Panc1 (cell line): ENCODE measurements at places on chromosomes 7 and 10.
A peak's percentile ranks its signal among the peaks of the same experiment; 100 is the strongest.

DNA sequence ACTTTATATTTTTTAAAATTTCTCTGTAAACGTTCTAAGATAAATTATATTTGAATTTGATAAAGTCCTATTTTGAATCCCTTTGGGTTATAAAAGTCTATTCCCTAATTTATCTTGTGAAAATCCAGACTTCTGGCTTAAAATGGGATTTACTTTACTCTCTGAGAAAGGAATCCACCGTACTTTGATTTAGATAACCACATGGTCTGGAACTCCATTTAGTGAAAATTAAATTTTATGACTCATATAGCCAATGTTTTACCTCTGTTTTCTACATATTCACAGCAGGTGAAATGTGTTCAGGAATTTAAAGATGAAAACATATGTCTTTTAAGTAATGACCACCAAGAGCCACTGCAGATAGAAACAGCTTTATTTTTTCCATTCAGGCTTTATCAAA lies 141.8 kb upstream of the FGFR2 start:
- no peak for DNase-seq

DNA sequence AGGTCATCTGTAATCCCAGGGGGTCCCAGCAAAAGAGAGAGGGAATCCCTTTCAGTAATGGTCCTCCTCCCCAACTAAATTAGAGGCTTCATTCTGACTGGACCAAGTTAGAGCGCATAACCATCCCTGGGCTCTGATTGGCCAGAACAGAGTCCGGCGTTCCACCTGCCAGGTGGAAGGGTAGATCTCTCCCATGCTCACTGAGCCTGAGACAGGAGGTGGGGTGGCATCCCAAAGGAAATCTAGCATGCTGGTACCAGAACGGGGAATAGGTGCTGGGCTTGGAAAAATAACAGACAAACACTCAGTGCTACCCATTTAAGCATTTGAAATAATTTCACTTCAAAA lies 21.0 kb upstream of the TSPAN33 start:
- no peak for DNase-seq

DNA sequence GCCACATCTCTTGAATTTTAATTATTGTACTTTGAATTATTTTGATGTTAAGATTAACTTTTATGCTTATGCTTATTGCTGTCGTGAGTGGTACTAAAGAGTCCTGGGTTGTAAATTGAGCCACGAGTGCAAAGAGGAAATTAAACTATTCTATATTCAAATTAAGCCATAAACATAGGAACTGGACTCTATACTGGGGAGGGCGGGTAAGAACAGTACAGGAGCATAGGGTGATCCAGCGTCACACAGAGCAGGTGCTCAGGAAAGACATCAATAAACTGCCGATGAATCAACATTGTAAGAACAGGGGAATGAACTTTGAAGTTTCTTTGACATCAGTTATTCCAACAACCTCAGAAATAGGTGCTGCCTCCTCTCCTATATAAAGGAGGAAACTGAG lies 219.6 kb downstream of the CACNB2 start:
- no peak for DNase-seq

DNA sequence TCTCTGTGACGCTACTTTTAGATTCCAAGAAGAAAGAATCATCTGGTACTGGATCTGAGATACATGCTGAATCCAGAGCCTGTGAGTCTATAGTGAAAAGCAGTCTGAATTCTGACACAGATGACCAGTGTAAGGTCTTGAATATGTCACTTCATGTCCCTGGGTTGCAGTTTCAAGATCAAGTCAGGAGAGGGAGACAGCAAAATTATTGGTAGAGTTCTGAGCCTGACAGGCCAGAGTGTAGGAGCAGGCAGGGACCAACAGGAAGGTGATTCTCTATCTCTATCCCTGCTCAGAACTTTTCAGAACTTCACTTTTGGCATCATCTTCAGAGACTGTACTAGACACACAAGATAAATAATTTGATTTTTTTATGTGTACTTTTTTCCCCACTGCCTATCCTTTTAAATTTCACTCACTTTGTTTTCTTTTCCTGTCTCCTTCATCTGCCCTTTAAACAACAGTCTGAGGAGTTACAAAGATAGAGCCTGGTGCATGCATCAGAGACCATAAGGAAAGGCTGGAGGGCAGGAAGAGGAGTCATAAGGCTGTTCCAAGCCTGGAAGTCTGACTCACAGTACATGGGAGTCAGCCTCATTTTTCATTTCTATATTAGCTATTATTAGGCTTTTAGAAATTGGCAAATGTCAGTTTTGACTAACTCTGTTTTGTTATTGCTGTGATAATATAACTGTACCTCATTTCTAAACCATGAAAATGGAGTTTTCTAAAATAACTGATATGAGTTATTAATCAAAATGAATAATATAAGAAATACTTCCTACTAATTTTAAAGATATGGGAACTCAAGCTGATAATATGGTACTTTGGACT lies 120.2 kb upstream of the TMEM229A start:
- no peak for DNase-seq

GRCh38 chr10:16828114-16828568 lies 10.9 kb upstream of the RSU1 start:
- peak; percentile 55 for DNase-seq

GRCh38 chr7:116211913-116212596 lies 1.7 kb downstream of the TES start:
- no peak for DNase-seq

DNA sequence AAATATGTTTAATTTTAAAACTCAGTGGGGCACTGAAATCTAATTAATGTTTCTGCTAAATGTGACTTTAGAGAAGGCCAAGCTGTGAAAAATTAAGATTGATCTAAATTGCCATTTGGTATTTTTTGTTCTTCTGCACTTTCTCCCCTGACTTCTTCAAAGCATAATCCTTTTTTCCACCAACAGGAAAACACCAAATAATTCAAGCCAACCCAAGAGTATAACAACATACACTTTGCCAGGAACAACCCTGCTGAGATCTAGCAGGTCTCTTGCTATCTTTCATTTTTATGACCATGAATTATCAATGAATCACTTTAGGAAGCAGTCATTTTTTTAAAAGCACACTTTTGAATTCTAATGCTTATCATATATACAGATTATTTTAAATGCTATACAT lies 100.1 kb downstream of the USP6NL start:
- no peak for DNase-seq

DNA sequence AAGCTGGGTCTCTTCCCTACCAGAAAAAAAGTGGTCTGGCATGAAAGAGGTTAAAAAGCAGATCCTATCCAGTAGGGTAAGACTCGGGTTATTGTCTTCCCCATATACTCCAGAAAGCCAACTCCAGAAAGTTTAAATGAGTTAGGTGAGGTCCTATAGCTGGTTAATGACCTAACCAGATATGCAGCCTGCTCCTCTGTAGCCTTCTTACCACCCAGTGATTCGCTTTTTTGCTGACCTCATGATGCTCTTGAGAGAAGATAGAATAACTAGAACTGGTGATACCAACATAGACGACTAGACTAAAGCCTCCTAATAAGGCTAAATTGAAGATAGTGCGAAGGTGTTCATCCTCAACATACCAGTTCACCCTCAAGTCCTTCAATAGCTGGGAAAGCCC lies 675 bp upstream of the GIMAP1 start:
- no peak for DNase-seq

GRCh38 chr7:91330191-91330808 lies 66.1 kb downstream of the FZD1 start:
- DNase-seq, result no peak

DNA sequence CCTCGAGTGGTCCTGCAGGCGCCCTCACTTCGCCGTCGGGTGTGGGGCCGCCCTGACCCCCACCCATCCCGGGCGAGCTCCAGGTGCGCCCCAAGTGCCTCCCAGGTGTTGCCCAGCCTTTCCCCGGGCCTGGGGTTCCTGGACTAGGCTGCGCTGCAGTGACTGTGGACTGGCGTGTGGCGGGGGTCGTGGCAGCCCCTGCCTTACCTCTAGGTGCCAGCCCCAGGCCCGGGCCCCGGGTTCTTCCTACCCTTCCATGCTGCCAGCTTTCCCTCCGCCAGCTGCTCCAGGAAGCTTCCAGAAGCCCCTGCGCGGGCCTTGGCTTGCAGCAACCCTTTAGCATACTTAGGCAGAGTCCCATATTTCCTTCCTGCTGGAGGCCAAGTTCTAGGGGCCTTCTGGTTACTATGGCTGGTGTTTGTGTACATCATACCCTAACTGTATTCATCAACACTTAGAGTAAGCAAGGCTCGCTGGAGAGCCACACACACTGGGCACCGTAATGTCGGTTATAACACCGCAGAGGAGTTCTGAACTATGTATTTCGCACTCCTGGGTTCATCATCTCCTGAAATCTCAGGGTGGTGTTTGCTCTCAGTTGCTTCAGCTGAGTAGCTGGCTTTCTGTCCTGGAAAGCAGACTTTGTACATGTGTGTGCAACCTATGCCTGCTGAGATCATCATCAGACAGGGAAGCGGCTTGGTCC lies 471 bp downstream of the MGMT start:
- no peak for DNase-seq

GRCh38 chr10:63431962-63432797 lies 33.6 kb downstream of the JMJD1C start:
- DNase-seq, result no peak

GRCh38 chr7:152640829-152641228 lies 35.1 kb downstream of the XRCC2 start:
- DNase-seq, result no peak

- DNase-seq, result no peak
Measured at GRCh38 chr7:83586281-83586680, 62.7 kb downstream of the SEMA3E start.

DNA sequence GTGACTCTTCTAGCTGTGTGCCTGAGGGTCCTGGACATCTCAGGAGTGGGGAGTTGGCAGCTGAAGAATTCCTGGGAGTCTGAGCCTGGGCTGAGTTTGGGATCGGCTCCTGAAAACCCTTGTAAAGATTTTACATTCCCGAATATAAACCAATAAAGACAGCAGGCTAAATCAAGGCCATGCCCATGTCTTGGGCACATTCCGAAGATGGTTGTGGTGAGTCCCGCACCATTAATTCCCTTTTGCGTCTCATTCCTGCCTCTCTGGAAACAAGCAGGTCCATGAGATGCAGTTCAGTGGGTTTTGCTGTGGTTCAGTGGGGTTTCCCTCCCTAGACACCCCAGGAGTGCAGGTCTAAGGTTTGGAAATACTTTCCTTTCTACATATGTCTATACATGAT lies 90.9 kb downstream of the COL26A1 start:
- DNase-seq, result no peak

- DNase-seq, result no peak
Measured at GRCh38 chr10:11663763-11664555, 52.5 kb upstream of the USP6NL start.

DNA sequence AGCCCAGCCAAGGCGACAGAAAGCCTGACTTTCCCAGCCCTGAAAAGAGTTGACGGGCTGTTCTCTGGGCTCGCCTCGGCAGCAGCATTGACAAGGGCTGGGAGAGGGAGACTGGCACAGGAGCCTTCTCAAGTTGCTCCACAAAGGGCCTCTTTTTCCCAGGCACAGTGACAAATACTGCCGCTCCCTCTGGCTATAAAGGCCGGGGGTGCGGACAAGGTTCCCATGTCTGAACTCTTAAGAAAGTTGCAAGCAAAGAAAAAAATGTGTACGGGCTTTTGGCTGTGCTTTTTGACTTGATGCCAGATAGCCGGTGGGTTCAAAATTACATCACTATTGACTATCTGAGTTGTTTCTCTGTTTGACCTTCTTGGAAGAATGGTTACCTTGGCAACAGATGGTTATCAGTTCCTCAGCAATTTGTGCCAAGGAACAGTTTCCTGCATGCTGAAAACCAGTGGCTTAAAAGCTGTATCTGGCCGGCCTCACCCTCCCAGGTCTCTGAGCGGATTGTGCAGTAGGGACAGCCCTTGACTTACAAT lies 115.9 kb upstream of the EEPD1 start:
- no peak for DNase-seq

GRCh38 chr7:151428378-151429236 lies 11.3 kb downstream of the CRYGN start:
- DNase-seq, result no peak

- DNase-seq, result no peak
Measured at GRCh38 chr7:85471307-85471706, 284.5 kb upstream of the SEMA3D start.

- no peak for DNase-seq
Measured at GRCh38 chr7:126370038-126370668, 882.6 kb downstream of the GRM8 start.

DNA sequence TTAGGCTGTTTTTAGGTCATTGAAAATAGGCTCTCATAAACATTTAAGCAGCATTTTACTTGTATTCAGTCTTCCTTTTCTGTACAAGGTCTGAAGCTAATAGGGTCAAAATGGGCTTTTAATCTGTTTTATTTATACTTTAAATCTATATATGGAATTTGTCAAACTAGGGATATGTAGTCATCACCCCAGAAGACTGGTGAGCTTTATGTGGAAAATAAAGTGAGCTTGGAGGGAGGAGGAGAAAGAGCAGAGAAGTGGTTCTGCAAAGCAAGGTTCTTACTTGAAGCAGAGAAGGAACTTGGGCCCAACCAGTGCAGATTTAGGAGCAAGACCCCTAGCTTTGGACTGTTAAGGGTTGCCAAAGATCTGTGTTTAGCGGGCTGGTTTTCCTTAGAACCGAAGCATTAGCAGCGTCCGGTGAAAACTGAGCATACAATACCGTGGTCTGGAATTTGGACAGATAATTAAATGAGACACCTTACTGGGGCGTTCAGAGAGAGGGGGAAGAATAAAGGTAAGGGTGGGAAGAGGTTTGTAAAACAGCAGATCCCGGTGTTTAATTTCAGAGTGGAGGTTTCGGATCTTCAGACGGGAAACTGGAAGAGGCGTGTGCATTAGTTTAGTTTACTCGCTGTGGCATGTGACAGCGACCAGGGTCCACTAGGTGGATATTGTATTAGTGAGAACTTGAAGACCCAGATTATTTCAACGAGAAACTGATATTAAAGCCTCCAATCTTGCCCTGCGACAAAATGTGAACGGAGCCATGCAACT lies 2.4 kb downstream of the BAMBI start:
- DNase-seq, result no peak

- DNase-seq, result peak; percentile 28
Measured at GRCh38 chr10:76036111-76036940, 604.9 kb downstream of the LRMDA start.

DNA sequence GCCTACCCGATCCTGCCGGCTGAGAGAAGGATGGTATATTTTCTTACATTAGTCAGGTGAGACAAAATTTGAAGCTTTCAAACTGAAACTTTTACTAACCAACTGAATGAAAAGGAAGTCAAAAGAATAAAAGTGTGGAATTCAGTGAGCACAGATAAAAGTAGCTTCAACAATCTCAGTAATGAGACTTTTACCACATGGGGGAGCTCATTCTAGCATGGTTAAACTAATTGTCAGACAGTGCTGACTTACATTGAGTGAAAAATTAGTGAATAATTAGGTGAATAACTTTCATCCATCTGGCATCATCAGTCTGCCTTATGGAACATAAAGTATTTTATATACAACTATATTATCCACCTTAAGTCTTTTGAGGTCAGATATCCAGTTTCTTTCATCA lies 8.4 kb downstream of the FAM237B start:
- no peak for DNase-seq
